ENCODE measurements at places on chromosomes 6 and 20.

- no peak for DNase-seq
Observed at GRCh38 chr6:88371480-88371879, 205.3 kb upstream of the CNR1 start.

DNA sequence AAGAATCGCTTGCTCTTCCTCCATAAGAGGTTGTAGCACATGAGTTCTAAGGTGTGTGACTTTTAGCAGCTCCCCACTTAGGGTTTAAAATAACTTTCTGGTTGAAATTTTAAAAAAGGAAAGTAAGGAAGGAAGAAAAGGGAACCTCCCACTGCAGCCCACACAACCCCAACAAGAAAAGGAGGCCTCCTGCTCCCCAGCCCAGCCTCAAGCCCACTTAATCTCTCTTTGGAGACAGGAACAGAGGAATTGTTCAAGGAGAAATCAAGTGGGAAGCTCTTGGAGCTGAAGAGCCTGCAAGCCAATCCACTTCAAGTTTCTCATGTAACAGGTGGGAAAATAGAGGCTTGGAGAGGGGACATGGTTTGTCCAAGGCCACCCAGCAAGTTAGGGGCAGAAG, 39.1 kb upstream of the PREX1 start:
- DNase-seq: no peak

DNA sequence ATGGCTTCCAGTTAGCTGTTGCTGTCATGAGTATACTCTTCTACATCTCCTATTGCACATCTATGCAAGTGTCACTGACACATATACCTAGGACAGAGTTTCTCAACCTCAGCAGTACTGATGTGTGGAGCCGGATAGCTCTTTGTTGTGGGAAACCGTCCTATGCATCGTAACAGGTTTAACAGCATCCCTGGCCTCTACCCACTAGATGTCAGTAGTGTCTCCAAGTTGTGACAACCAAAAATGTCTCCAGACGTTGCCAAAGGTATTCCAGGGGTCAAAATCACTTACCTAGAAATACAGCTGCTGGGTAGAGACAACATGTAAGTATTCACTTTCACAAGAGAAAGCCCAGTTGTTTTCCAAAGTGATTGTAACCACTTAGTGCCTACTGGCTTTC, 637.6 kb downstream of the RNF144B start:
- no peak for DNase-seq

DNA sequence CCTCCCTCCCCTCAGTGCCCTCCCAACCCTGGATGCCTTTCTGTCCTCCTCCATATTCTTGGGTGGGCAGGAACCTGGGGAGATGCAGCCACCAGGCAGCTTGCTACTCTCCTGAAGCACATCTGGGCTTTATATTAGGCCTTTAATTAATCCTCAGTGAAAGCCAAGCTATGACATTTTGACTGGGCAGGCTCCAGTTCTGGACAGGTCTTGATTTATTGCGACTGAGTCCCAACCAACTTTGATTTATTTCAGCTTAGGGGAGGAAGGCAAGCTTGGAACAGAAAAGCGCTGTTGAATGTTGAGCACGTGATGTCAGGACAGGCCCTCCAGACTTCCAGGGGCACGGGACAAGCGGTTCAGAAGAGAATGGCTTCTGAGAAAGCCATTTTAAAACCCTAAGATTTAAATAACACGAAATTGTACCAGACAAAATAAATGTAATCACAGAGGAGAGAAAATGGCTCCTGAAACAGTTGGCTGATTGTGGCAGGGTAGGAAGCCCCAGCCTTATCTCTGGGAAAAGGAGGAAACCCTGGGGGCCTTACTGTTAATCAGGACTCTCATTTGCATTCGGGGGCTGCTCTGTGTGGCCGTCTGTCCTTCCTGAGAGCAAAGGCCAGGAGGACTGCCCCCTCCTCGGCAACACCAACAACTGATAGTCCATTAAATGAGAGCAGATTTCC, 294.2 kb downstream of the FOXC1 start:
- peak; percentile 83 for DNase-seq

GRCh38 chr20:42435230-42435629, 754.5 kb downstream of the PTPRT start:
- no peak for DNase-seq

DNA sequence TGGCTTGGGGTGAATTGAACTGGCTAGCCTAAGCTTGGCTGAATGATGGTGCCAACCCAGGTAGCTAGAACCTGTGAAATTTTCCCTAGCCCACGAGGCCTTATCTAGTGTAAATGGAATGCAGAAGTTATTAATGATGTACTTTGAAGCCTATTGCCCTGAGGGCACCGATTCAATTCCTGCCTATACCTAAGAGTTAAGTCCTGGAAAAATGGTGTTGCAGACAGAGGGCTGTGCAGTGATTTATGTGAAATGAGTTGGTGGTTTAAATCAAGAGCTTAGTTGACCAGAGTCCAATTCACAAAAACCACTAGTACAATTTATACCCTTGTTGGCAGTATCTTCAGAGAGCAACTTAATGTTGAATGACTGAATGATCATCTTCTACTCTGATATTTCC, 373.8 kb upstream of the JAG1 start:
- DNase-seq: no peak

DNA sequence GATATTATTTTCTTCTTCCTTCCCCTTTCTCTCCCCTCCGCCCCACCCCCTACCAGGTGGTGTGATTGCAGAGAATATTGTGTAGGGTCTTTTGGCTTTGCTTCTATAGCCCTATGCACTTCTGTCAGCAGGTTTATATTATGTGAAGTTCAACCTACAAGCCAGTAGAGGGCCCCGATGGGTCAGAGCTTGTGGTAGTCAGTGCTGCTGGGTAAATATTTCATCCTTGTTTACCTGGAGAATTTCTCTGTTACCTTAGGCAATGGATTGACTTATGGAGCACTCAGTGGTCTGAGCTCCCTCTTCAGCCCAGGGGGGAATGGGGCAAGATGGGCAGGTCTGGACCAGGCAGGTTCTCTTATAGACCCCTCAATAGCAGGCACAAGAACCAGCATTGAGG, 720.9 kb downstream of the GRIK2 start:
- no peak for DNase-seq

DNA sequence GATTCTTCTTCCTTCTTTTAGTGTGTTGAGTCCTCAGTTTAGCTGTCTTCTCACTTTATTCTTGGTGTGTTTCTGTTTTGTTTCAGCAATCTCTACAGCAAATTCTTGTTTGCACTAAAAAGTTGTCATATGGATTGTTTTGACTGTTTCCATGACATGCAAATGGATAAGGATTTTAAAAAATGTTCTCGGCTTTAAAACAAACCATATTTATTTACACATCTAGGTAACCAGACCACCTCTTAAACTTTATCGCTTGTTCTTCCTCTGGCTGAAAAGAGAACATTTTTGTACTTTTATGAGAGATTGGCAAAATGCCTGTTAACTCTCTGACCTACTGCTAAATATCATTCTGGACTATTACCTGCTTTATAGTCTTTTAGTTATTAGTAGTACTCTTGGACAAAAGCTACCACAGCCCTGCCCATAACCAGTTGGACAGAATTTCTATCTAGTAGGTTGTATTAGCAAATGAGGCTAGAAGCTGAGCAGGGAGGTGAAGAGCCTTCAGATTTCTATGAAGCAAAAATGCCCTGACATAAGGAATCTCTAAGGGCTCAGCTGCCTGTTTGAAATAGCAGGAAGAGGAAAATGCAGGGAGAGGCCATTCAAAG, 268.3 kb downstream of the CD109 start:
- no peak for DNase-seq

- DNase-seq: no peak
Observed at GRCh38 chr6:161191007-161191406, 82.9 kb downstream of the AGPAT4 start.

DNA sequence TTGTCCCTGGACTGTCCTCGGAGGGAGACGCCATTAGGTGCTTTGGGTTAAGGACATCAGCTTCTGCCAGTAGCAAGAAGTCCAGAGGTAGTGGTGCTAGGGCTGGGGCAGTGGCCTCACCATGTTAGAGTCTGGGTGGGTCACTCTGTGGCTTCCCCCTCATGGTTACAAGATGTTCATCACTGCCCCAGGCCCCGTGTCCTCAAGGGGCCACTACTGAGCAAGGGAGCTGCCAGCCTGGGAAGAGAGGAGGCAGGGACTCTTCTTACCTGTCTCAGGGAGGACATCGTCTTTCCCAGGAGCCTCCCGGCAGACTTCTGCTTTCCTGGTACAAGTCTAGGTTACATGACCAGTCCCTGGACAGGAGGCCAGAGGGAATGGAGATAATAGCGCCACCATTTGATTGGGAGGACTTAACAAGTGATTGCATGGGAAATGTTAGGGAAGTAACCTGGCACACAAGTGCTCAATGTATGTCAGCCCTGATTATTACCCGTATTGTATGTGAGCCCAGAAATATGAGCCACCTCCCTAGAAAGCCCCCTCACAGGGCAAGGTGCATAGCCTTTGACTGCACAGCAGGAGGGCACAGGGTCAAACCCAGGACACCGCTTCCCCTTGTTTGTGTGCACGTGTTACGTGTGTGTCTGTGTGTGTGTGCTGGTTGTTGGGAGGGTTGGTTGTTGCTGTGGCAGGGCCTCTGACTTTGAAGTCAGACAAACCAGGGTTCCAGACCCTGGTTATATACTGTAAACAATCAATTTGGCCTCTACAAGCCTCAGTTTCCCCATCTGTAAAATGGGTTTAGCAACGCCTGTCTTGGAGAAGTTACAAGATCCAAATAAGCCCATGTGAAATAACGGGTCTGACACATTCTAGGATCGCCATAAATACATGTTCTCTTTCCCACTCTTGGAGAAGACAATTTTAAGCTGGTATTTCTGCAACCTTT, 30.0 kb downstream of the SIRPA start:
- no peak for DNase-seq

GRCh38 chr6:74597266-74597665, 608.6 kb downstream of the COL12A1 start:
- DNase-seq: no peak

DNA sequence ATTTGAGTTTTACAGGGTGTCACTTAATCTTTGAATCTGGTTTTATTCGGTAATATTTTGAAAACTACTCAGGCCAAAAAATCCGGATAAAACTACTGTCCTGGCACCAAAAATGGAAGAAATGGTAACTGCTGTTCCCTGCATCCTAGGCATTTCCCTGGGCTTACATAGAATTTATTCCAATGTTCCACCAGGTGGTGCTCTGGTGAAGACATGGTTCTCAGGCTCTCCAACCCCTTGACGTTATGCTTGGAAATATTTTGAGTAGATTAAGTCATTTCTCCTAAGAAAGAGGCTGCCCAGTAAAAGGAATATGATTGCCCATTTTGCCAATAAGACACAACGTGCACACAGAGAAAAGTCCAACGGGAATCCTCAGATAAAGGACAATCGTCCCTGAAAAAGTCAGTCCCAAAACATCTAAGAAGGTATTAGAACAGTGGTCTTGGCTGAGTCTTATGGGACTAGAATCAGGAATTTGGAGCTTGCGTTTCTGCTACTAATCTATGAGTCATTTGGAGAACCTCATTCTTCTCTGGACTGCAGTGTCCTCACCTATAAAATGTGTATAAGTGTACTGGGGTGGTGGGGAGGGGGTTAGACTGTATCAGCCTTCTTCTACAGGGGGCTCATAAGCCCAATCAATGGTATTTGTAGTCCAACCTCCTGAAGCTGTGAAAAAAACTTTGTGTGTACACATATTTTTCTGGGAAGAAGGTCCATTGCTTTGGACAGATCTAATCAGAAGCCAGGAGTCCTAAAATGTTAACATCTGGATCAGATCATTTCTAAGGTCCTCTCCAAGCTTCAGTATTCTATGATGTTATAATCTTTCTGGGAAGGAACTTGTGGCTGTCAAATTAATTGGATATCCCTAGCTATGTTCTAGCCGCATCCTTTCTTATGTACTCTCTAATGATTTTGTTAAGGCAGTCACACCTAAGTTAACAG, 131.0 kb upstream of the BMP2 start:
- DNase-seq: peak; percentile 22

DNA sequence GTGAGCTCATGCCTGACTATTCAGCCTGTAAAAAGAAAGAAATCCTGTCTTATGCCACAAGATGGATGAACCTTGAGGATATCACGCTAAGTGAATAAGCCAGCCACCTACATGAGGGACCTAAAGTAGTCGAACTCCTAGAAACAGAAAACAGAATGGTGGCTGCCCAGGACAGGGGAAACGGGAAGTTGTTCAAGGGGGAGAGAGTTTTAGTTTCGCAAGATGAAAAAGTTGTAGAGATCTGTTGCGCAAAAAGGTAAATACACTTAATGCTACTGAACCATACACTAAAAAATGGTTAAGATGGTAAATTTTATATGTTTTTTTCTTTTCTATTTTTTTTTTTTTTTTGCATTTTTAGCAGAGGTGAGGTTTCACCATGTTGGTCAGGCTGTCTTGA, 74.1 kb upstream of the RALY start:
- DNase-seq: no peak

- peak; percentile 99 for DNase-seq
Observed at GRCh38 chr20:40506537-40506939, 182.5 kb downstream of the MAFB start.

GRCh38 chr6:127031511-127031910, 87.0 kb upstream of the RSPO3 start:
- DNase-seq: no peak

GRCh38 chr20:25356271-25356933, 34.2 kb downstream of the ABHD12 start:
- no peak for DNase-seq

Measured in tibial artery (tissue), 4 donors.